Right lobe of liver (tissue), 6 donors: ENCODE measurements at places on chromosomes 5 and 9. TPM values are rescaled to one million over a fixed set of nuclear protein-coding genes. Genes with fewer than 3 reads are reported as not detected.

Gene NMUR2
- not detected for total RNA-seq

Gene SPEF2
- total RNA-seq = 1.6 TPM

Gene SNX24
- total RNA-seq = 23.7 TPM

Gene PCDHGA8
- total RNA-seq = 0.29 TPM

Gene ECSCR
- 2.0 TPM for total RNA-seq

Gene LCN12
- 20.5 TPM for total RNA-seq

Gene TNC
- 1.7 TPM for total RNA-seq

Gene TMEM174
- not detected for total RNA-seq

Gene ASPN
- 11.5 TPM for total RNA-seq

Gene PCDHA4
- 0.19 TPM for total RNA-seq

Gene C5orf34
- 0.74 TPM for total RNA-seq

Gene DMGDH
- total RNA-seq = 105 TPM

Gene MARCOL
- total RNA-seq = not detected

Gene CTNND2
- 1.1 TPM for total RNA-seq

Gene PCDHGA5
- 0.50 TPM for total RNA-seq

Gene ENTR1
- total RNA-seq = 37.3 TPM

Gene ATP6V1G1
- total RNA-seq = 44.0 TPM

Gene ZNF367
- 0.73 TPM for total RNA-seq

Gene SLC34A1
- total RNA-seq = not detected

Gene ABO
- 0.06 TPM for total RNA-seq

Gene IPO11
- 13.8 TPM for total RNA-seq

Gene ALDH1B1
- 80.0 TPM for total RNA-seq

Gene STPG3
- not detected for total RNA-seq

Gene LYRM7
- total RNA-seq = 4.4 TPM
